ENCODE measurements at places on chromosomes 7 and 10.

DNA sequence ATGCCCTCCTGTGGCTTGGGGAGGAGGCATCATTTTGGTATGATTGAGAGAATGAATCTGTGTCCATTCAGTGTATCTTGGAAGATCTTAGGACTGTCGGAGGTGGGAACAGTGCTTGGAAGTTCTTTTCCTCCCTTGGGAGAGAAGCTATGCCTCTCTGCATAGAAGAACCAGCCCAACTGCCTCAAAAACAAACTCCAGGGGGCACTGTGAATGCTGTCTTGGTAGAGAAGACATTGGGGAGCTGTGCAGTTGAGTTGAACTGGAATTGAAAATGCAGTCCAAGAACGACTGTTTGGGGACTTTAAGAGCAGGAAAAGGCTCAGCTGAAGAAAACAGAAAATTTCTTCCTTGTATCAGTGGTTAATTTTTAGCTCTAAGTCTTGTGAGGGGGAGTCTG is 4.9 kb upstream of the GJD4 start:
- no peak for DNase-seq

DNA sequence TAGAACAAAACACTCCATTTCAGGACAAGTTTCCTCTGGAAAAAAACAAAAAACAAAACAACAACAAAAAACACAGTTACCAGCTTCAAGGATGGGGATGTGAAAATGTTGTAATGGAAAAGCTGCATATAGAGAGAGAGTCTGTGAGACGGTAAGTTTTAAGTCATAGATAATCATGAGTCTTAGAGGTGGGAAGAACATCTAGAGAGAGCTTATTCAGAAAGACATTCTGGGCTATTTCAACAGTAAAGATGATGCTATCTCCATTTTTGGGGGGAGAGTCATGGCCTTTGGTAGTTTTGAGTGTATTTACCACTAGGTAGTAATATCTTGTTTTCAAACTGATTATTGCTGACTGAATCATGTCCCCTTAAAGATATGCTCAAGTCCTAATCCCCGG is 23.3 kb upstream of the INPP5F start:
- peak; percentile 44 for DNase-seq

- DNase-seq: no peak
Observed at GRCh38 chr10:1432161-1432560, 305.2 kb downstream of the ADARB2 start.

DNA sequence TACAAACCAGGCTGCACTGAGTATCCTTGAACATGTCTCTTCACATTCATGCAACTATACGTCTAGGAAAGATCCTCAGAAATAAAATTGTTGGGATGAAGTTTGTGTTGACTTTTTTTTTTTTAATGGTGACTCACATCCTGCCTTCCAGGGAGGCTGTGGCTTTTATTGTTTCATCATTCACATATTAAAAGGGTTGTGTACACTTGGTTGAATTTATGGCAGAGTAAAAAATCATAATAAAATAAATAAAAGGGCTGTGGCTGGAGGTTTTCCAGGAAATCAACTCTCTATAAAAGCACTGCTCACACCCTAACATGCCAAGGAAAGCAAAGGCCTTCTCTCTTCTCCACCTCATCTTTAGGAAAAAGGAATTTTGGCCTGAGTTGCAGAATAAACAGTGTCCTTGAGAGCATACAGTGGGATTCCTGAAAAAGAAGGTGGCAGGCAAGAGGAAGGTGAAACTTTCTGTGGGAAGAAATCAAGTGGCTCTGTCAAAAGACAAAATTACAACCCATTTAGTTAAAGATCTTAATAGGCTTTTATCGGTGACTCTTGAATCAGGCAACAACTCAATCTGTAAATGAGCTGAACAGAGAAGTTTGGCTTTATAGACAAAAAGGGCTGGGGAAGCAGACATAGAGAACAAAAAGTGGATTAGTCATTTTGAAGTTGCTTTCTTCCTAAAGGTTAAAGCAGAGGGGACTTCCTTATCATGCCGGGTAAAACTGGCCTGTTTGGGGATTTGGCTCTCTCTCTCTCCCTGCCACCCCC is 41.6 kb upstream of the FHIP2A start:
- no peak for DNase-seq

GRCh38 chr10:106410331-106410730 is 754.2 kb downstream of the SORCS1 start:
- DNase-seq: no peak

- DNase-seq: no peak
Observed at GRCh38 chr7:133723044-133723443, 404.1 kb upstream of the LRGUK start.
